HFFc6 (cell line): ENCODE measurements at places on chromosomes 7 and 10.
A peak's percentile ranks its signal among the peaks of the same experiment; 100 is the strongest.

GRCh38 chr10:82938331-82938730, 1063.3 kb downstream of the NRG3 start:
- DNase-seq, result no peak

DNA sequence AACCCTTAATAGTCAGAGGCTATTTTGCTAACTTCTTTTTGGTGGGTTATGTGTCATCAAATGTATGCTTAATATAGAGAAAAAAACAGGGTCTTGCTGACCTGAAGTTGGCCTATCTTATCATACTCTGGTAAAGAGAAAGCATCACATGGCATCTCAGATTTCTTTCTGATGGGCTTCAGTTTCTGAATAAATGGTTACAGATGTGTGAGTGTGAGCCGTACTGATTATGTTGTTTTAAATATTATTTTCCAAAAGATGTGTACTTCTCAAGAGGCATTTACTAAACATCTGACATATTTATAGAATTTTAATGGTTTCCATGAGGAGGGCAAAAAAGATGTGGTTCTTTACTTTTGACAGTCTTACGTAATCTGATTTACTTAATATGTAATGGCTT, 28.4 kb downstream of the BBS9 start:
- no peak for DNase-seq

GRCh38 chr7:150451833-150452461, 1.5 kb downstream of the GIMAP8 start:
- no peak for DNase-seq

DNA sequence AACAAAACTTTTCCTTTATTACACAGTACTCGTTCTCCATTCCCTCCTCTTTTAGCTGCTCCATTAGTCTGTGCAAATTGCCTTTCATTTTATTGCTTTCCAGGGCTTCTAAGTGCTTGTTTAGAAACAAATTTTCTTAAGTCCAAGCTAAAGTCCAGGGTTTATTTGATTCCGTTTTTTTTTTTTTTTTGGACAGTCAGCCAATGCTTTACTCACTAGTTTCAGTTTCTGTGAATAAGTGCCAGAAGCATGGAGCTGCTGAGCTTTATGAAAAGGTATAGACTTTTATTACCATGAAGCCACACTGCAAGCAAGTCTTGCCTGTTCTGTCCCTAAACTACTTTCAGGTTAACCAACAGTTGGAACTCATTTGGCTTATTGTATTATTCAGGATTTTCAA, 455.0 kb downstream of the GFRA1 start:
- DNase-seq, result peak; percentile 3

DNA sequence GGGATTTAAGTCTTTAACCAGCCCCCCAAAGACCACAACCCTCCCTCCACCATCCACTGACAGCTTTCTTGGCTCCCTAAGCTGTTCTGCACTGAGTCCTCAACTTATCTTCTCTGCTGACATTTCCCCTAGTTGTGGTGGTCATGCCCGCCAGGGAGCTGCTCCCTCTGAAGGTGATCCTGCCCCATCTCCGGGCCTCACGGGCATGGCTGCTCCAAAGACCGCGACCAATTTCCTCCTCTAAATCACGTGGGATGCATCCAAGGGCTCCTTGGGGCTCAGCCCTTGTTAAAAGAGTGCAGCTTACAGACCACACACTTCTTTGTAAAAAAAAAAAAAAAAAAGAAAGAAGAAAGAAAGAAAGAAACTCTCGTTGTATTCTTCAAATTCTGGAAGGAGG, 27.1 kb upstream of the KLF6 start:
- no peak for DNase-seq

DNA sequence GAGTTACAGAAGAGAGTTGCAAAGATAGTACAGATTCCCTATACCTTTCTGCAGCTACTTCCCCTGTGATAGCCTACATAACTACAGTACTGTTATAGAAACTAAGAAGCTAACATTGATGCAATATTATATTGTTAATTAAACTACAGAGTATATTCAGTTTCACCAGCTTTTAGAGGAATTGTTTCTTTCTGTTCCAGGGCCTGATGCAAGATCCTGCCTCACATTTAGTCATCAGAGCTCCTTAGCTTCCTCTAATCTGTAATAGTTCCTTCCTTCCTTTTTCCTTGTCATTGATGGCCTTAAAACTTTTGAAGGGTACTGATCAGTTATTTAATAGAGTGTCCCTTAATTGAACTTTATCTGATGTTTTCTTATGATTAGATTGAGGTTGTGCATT, 56.8 kb downstream of the SDHAF3 start:
- DNase-seq, result no peak

DNA sequence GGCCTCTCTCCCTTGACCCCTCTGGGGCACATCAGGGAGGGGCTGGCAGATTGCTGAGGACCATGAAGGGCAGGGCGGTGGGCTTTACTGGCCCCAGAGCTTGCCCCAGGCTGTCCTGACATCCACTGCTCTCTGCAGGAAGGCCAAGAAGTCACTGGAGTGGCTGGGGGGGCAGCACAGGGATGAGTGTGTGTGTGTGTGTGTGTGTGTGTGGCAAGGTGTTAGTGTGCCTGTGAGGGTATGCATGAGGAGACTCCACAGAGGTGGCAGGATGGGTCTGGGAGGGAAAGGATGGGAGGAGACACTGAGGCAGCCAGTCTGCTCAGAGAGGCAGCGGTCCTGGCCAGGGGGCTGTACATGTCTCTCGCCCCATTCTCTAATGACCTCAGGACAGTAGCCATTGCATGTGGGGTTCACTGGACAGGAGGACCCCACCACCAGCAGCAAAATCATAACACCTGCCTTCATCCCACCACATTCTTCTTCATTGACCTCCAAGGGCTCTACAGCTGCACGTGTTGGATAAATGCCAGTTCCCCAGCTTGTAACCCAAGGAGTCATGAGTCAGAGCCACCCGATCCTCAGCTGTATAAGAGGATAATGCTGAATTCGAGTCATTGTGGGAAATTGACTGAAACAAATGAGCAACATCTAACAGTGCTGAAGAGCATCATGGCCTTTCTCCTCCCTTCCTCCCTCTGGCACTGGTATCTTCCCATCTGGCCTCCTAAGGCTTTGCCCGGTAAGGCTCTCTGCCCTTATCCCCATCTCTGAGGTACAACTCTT, 720.5 kb downstream of the GRID1 start:
- no peak for DNase-seq

DNA sequence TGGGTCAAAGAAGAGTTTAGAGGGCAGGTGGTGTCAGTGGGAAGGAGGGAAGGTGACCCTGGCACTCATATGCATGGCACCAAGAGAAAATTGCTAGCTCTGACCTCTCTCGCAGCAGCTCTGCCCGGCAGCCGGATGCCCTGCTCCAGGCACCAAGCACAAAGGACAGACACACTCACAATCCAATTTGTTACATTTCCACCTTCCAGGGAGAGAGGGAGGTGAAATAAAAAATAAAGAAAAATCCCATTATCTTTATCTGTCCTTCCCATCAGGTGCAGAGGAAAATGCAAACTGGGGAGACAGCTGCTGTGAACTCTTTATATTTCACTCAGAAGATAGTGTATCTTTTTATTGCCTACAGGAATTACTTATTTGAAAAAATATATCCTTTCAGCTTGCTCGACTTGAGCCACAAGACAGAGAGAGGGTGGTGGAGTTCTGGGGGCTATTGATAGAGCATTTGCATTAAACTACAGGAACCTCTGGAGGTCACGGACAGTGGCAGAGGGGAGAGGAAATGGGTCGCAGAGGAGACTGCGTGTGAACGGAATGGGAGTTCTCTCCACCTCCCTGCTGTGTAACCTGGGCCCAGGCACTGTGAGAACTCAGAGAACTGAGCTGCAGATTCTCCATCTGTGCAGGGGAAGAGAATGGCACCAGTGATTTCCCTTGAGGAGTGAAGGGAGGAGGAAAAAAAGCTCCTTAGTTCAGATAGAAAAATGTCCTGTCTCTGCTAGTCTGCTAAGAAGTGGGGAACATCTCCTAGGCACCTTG, 421.4 kb downstream of the PLXNA4 start:
- DNase-seq, result no peak

DNA sequence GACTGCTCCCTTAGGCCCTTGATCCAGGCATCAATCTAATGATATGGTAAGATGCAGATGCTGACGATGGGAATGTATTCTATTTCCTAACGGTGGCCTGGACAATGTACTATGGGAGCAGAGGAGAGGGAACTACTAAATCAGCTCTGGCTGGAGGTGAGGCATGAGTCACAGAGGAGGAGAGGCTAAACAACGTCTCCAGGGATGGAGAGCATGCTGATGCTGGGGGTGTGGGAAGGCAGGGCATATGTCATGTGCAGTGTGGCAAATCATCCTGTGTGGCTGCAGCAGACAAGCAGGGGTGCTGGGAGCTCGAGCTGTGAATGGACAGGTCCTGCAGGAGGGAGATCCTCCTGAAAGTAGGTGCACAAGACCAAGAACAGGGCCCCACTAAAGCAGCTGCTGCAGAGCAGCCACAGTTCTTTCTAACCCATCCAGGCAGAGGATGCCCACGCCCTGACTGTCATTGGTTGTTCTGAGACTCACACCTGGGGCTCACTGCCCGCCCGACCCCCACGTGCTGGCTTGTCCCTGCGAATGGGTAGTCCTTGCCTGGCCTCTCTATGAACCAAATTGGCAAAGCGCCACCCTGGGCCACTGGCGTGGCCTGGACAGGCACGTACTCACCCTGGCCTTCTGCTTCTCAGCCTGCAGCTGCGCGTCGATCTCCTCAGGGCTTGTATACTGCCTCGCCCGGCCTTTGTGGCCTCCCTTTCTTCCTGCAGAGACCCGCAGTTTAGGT, 4.0 kb downstream of the PDAP1 start:
- DNase-seq, result peak; percentile 23
